SK-N-MC (cell line): ENCODE measurements at places on chromosomes 11 and 22.

DNA sequence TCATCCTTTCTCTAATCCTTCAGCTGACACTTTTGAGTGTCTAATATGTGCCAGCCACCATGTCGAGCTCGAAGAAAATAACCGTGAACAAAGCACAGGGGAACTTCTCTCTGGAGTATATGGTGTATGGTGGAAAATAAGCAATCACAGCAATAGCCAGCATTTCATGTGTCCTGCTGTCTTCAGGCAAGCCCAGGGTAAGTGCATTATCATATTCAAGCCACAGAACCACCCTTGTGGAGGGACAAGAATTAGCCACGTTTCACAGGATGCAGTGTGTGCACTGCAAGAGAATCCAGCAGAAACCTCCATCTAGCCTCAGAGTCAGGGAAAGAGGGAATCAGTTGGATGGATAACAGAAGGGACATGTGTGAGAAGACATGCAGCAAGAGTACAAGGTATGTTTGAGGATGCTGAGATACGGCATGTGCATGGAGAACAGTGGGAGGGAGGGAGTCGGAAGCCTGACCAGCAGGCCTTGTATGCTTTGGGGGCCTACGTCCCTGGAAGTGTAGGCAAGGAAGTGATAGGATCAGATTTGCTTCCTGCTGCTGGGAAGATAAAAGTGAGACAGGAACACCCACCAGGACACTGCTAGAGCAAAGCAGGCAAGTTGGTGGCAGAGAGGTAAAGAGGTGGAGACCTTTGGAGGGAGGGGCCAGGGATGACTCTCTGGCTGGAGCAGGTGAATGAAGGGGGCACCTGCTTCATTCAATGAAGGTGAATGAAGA lies 14.7 kb upstream of the GNAZ start:
- no peak for DNase-seq

GRCh38 chr11:16226245-16226644 lies 130.1 kb downstream of the SOX6 start:
- DNase-seq: peak; percentile 40

DNA sequence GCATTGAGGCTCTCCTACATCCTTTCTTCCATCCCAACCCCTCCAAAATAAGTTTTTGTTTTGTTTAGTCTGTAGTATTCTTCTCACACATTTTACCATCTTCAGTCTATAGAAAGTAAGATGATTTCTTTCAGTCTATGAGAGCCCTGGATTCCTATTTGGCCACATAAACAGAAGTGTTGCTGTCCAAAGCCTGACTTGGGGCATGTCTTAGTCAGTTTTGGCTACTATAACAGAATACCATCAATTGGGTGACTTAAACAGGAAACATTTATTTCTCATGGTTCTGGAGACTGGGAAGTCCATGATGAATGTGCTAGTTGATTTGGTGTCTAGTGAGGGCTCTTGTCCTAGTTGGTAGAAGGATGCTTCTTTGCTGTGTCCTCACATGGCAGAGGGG lies 146.8 kb upstream of the DDI1 start:
- DNase-seq: no peak

GRCh38 chr22:35649636-35650250 lies 1.5 kb downstream of the APOL6 start:
- DNase-seq: no peak

GRCh38 chr11:59574467-59574866 lies 41.1 kb downstream of the OSBP start:
- no peak for DNase-seq
